HAP-1 (cell line): ENCODE measurements at places on chromosomes 11 and 22.
A peak's percentile ranks its signal among the peaks of the same experiment; 100 is the strongest.

DNA sequence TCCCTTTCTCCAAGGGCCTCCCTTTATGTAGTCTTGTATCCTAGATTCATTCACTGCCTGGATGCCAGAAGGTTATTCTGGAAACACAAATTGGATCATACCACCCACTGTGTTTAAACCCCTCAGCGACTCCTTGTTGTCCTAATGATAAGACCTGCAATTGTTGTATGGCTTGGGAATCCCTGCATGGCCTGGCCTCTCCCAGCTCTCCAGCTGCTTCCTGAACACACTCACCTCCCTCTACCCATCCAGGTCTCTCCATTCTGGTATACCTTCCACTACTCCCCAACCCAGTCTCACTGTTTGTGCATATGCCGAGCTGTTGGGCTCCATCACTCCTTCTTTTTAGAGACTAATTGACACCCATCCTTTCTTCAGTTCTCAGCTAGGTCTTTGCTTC lies 124.3 kb upstream of the ALX4 start:
- DNase-seq: no peak

- peak; percentile 63 for DNase-seq
Measured at GRCh38 chr22:43185860-43186261, 1.1 kb downstream of the TTLL12 start.

- no peak for DNase-seq
Measured at GRCh38 chr11:69318093-69318420, 24.1 kb downstream of the MYEOV start.

- no peak for DNase-seq
Measured at GRCh38 chr11:9753021-9753420, 89.1 kb downstream of the SWAP70 start.

GRCh38 chr11:81059356-81059755 lies 1618.5 kb upstream of the TENM4 start:
- DNase-seq: no peak

- no peak for DNase-seq
Measured at GRCh38 chr22:46074771-46075551, 75.4 kb upstream of the PPARA start.

- DNase-seq: peak; percentile 71
Measured at GRCh38 chr22:50293441-50294318, 13.8 kb downstream of the PLXNB2 start.

DNA sequence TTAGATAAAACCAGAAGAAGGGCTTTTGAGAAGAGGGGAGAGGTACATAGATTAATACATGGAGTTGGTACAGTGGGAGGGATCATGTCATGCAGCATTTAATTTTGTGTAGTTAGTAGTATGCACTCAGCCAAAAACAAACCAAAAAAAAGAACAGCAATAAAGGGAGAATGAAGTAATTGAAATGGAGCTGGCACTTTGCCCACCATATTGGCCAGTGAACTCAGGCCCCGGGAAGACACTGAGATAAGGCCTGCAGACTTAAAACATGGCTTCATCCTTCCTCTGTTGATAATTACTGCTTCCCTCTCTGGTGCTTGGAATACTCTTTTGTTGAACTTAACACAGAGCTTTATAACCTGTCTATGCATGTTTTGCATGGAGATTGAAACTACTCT lies 3.1 kb downstream of the PANX1 start:
- no peak for DNase-seq

DNA sequence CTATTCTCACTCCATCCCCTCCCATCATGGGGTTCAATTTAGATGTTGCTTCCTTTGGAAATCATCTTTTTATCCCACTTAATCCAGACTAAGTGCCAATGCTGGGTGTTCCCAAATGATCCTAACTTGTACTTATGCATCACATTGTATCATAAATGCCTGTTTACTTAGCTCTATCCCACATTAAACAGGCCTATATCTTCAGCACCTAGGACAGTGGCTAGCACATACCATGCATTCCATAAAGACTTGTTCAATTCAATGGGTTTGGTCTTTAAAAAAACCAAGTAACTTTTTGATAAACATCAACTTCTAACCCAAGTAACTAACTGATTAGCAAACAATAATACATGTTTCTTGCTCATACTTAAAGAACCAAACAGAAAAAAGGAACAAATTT lies 40.6 kb downstream of the RSF1 start:
- DNase-seq: peak; percentile 28

- DNase-seq: no peak
Measured at GRCh38 chr22:29089507-29089906, 16.7 kb downstream of the KREMEN1 start.

- DNase-seq: no peak
Measured at GRCh38 chr11:105193260-105193659, 53.7 kb upstream of the CARD18 start.

- no peak for DNase-seq
Measured at GRCh38 chr11:85028329-85029101, 598.6 kb downstream of the DLG2 start.

DNA sequence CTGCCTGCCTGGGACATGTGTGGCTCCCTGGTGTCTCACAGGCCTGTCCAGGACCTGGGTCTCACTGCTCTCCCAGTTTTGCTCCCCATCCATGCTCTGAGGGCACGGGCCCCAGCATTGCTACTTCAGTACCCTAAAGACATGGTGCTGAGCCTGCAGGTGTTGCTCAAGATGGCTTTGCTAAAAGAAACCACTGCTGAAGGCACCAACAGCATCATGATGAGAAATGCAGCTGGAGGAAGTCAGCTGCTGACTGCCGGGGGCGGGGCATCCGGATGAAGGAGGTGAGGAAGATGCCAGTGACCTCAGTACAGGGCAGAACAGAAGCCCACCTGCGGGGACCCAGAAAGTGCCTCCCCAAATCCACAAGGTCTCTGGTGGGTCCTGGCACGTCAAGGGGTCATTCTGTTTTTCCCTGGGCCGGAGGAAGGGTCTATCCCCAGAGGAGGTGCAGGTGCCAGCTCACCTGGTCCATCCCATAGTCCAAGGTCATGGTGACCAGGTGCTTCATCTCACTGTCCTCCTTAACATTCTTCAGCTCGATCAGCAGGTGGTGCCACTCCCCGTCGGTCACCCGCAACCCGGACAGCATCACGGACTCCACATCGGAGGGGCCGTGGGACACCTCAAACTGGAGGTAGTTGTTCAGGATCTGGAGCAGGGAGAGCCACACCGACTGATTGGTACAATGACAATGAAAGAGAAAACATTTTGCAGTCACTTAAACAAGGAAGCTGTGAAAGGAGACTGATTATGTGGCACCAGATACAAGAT lies 63.9 kb downstream of the TRMU start:
- DNase-seq: no peak

DNA sequence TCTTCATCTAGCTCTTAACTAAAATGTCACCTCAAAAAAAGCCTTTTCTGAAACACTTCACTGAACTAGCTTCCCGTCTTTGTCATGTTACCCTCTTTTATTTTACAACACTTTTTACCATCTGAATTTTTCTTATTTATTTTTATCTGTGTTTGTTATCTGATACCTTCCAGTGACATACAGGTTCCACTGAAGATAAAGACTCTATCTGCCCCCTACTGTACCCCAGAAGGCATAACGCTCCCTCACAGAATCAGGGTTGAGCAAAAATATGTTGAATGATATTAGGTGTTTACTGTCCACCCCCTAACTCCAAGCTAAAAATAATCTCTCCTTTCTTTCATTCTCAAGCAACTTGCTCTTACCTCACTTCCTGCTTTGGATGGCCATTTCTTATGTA lies 654.2 kb downstream of the NELL1 start:
- peak; percentile 72 for DNase-seq

DNA sequence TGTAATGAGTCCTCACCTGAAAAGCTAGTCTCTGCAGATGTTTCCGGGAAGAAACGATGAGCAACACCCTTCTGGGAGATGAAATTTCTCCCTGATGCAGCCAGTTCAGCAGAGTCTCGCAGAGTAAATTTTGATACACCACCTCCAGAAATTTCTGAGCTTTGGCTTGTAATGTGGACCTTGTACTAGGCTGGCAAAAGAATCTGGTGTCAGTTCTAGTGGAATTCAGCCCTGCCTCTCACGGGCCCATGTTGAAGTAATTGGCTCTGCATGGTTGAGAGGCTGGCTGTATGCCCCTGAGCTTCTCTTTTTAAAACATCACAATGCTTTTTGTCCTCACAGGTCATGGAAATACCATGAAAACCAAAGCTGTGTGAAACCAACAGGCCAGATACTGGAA lies at the start of gene GLYAT:
Gene GLYAT, minus strand, starts transcription at position 125 of the 400 bp plus-strand sequence. CDS start 7,447 bp downstream, outside the sequence.
- DNase-seq: no peak

- DNase-seq: no peak
Measured at GRCh38 chr11:90704510-90704909, 481.7 kb upstream of the CHORDC1 start.

DNA sequence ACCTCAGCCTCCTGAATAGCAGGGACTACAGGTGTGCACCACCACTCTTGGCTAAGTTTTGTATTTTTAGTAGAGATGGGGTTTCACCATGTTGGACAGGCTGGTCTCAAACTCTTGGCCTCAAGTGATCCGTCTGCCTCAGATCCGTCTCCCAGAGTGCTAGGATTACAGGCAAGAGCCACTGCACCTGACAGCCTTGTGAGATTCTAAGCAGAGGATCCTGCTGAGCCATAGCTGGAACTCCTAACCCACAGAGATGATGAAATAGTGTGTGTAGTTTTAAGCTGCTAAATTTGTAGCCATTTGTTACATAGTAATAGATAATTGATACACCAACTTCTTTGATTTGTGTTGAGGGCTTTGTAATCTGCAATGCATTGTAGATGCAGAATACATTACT lies 51.1 kb downstream of the CLMP start:
- DNase-seq: no peak

- DNase-seq: peak; percentile 18
Measured at GRCh38 chr22:17891481-17892167, 117.4 kb upstream of the BID start.

DNA sequence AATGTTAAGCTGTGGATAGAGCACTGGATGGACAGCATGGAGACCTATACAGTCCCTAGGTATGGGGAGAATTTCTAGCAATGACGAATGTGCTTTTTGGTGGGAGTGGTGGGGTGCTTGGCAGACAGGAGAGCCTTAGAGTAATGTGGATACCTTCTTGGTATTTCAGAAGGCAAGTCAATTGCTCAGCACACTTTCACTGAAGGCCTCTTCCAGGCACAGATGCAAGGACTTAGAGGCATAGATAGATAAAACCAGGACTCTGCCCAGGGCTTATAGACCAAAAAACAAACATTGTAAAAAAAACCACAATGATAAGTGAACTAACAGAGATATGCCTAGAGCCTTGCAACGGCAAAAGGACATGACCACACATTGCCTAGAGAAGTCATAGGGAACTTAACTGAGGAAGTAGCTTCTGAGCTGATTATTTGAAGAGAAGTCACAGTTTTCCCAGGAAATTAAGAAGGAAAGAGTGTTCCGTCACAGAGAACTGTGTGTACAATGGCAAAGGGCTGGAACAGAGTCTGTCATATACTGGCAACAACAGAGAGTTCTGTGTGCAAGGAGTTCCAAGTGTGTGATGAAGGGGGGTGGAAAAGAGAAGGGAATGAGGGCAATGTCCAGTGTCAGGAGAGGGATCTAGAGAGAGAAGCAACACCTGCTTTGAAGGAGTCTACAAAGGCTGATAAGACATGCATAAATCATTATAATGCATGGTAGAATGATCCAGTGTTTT lies 65.9 kb upstream of the PICALM start:
- no peak for DNase-seq

- no peak for DNase-seq
Measured at GRCh38 chr11:26473216-26474194, 98.6 kb downstream of the MUC15 start.

DNA sequence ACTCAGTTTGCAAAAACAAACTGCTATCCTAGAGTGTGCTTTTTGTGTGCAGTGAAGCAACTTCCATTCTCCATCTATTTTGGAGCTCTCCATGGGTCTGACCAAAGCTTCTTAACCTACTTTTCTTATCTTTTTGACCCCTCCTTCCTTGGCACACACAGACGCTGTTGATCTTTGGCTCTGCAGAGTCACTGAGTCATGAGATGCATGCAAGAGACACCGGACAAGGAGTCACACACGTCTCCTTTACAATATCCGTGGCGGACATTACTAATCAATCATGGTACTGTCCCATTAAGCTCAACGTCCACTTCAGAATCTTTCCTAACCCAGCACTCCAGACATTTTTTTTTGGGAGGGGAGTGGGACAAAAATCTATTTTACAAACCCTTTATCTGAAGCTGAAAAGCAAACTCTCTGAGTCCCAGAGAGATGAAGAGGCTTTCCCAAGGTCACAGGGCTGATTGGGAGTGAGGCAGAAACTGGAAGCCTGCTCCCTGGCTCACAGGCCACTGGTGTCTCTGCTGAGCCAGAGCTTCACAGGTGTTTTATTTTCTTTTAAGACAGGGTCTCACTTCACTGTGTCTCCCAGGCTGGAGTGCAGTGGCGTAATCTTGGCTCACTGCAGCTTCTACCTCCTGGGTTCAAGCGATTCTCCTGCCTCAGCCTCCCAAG lies 165.8 kb upstream of the SYT13 start:
- DNase-seq: no peak

DNA sequence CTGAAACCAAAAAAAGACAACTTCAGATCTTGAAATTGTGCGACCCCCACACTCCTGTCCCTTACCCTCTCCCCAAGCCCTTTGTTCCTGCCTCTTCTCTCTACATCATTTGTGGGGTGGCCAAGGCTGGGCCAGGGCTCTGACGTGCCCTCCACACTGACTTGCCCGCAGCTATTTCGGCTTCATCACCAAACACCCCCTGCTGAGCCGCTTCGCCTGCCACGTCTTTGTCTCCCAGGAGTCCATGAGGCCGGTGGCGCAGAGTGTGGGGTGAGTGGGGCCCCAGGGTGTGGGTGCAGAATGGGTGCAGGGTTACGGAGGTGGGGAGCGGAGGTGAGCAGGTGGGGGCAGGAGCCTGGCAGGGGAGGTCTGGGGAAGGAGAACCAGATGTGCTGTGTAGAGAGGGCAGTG lies 9.5 kb downstream of the MAPK8IP2 start:
- DNase-seq: no peak

GRCh38 chr11:1667906-1668305 lies 29.1 kb upstream of the KRTAP5-6 start:
- DNase-seq: no peak

- no peak for DNase-seq
Measured at GRCh38 chr11:92018332-92018731, 206.3 kb upstream of the FAT3 start.

GRCh38 chr11:6357222-6357621 lies 33.1 kb upstream of the SMPD1 start:
- DNase-seq: no peak

DNA sequence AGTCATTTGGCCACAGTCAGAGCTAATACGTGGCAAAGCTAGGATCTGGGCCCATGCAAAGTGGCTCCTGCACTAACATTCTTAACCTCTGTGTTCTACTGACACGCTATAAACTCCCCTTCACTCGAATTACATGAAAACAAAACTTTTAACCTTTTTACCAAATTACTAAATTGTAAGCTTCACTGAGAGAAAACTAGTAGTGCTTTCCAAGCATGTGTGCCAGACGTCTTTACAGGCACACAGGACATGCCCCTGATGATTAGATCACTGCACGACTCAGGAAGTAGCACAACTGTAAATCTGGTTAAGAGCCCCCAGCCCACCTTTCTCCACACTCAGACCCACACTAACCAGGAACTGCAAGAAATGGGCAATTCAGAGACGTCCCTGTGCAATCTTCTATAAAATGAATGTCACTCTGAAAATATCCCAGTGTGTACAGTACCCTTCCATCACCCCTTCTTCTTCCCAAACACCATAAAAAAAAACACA lies 16.1 kb downstream of the PHF21A start:
- no peak for DNase-seq

GRCh38 chr11:36151933-36152580 lies 137.2 kb downstream of the COMMD9 start:
- no peak for DNase-seq

- no peak for DNase-seq
Measured at GRCh38 chr11:61715867-61716266, 35.7 kb downstream of the DAGLA start.
